SK-N-DZ (cell line): ENCODE measurements at places on chromosomes 16 and 17.

GRCh38 chr16:2692948-2693651 lies 10.8 kb downstream of the KCTD5 start:
- DNase-seq, result no peak

DNA sequence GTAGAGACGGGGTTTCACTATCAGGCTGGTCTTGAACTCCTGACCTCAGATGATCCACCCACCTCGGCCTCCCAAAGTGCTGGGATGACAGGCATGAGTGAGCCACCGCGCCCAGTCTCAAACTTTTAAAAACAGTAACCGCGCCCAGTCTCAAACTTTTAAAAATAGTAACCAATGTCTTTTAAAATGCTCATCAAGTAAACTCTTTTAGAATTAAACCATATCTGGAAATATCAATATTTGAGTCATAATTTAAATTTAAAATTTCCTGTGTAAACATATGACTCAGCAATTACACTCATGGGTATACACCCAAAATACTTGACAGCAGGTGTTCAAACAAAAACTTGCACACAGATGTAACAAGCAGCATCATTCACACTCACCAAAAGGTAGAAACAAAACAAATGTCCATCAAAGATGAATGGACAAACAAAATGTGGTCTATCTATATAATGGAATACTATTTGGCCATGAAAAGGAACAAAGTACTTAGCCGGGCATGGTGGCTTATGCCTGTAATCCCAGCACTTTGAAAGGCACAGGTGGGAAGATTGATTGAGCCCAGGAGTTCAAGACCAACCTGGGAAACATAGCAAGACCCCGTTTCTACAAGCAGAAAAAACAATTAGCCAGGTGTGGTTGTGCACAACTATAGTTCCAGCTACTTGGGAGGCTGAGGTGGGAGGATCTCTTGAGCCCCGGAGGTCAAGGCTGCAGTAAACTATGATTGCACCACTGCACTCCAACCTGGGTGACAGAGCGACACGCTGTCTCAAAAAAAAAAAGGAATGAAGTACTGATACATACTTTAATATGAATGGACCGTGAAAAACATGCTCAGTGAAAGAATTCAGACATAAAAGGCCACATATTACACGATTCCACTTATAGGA lies 20.2 kb downstream of the ENPP7 start:
- no peak for DNase-seq

GRCh38 chr16:72060405-72060804 lies 2.6 kb upstream of the HPR start:
- DNase-seq, result no peak

GRCh38 chr16:28602529-28602928 lies 5.7 kb upstream of the SULT1A2 start:
- DNase-seq, result no peak

DNA sequence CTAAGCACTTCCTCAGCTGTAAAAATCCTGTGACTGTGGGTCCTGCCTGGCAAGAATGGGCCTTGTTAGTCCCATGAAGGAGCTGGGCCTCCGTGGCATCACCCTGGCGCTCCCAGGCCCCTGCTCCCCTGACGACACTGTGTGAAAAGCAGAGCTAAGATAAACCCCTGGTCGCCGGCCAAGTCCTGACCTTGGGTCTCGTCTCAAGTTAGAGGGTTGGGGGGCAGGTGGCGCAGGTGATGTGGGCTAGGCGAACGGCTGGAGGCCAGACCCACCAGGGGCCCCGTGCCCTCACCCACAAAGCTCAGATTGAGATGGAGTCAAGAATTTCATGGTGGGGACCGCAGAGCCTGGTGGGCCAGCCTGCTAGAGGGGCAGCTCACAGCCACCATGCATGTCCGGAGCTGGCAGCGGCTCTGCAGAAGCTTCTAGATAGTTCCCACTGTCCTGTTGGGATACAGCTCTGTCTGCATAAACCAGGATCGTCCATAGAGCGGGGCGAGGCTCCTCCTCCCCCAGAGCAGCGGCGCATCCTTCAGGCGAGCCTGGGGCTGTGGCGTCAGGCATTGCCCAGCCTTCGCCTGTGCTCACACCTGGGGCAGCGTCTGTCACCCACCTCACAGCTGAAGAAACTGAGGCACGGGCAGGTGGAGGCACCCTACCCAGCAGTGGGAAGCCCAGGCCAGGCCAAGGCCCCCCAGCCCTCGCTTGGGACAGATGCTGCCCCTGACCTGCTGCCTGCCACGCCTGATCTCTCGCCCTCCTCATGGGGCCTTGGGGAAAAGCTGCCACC lies 12.0 kb downstream of the CYBC1 start:
- DNase-seq, result no peak

DNA sequence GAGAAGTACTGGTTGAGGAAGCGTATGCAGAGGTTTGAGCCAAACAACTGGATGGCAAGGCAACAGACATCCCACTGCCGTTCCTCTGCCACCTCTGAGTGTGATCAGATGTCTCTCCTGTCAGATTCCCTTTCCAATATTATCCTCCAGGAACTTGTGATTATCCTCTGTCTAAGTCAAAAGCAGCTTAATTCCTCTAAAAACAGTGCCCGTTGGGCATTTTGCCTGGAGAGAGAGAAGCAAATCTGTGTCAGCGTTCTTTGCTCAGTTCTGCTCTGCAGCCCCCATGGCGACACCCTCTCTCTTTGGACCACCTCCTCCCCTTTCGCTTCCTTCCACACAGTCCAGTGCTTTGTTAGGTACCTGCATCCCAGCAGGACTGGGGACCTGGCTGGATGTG lies 56.1 kb upstream of the TBX2 start:
- no peak for DNase-seq

GRCh38 chr16:28981517-28981916 lies 3.3 kb upstream of the LAT start:
- no peak for DNase-seq

- DNase-seq, result peak; percentile 94
Measured at GRCh38 chr17:78935419-78936323, 10.5 kb upstream of the TIMP2 start.

GRCh38 chr17:38918916-38919315 lies 6.5 kb upstream of the LASP1NB start:
- no peak for DNase-seq

- no peak for DNase-seq
Measured at GRCh38 chr17:68085771-68086381, 50.3 kb downstream of the KPNA2 start.

GRCh38 chr16:88306860-88307545 lies 75.8 kb upstream of the ZNF469 start:
- no peak for DNase-seq

DNA sequence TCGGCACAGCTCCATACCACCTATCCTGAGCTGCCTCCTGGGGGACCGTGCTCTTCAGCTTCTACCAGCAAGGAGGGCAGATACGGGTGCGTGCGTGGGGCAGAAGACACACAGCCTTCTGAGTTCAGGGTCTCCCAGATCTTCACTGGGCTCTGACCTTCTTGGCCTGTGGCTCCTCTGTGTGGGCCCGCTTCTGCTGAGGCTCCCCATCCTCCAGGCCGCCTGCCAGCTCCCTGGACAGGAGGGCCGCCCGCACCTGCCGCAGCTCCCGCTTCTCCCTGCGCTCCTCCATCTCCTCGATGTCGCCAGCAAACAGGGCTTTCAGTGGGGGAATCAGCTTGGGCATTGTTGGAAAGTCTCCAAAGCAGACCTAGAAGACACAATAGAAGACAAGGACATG lies 25.2 kb downstream of the ELAC2 start:
- no peak for DNase-seq

GRCh38 chr16:4529085-4530060 lies 9.2 kb downstream of the CDIP1 start:
- no peak for DNase-seq

- DNase-seq, result no peak
Measured at GRCh38 chr17:68853036-68853435, 102.2 kb downstream of the ABCA8 start.

DNA sequence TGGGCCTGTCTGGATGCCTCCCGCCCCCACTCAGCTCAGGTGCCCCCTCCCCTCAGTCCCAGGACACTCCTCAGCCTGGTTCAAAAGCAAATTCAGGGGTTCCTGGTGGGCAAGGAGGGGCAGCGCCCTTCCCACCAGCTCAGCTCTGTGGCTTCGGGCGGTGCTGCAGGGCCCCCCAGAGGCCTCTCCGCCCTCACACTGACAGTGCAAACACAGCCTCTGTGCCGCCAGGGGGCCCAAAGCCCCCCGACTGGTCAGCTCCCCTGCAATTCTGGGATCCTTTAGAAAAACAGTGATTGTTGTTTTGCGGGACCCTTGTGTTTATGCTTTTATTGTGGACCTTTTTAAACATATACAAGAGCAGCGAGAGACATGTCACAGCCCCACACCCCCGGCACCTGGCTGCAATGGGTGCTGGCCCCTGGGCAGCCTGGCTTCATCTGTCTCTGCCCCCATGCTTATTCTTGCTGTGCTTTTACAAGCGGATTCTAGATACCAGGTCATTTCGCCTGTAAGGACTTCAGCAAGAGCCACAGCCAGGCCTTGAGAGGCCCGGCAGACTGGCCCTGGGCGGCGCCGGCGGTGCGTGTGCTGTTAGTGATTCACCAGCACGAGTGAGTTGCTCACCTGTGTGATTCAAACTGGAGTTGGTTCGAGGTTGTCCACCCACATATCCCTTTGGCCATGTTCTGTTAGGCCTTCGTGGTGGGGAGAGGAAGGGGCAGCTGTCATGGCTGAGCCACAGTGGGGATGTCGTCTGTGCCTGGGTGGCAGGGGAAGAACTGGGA lies 21.2 kb downstream of the ZNF469 start:
- DNase-seq, result no peak

DNA sequence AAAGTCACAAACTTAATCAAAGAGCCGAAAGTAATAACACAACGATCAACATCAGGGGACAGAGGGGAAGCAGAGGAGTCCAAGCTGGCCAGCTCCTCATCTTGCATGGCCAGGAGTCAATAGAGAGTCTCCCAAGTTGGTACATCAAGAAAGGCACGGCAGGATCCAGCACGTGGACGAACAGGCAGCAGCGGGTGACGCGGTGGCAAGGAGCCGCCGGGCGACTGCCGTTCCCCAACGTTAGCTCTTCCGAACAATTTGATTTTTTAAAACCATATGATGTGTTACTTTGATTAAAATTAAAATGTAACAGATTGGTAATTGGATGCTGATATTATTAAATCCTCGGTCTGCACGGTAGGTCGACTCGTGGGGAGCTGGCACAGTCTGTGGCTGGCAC lies 81.8 kb upstream of the DOC2B start:
- DNase-seq, result no peak
